ENCODE measurements at places on chromosomes 5 and 9.

GRCh38 chr5:149728303-149728702 lies 1.8 kb upstream of the PPARGC1B start:
- no peak for DNase-seq
- peaks cover 25% of the 10 kb centered on the region for H3K27me3 ChIP-seq
- H3K27ac ChIP-seq: no peak overlapping the region
- no peak overlapping the region for H3K4me3 ChIP-seq
- no peaks in the 10 kb centered on the region for H3K36me3 ChIP-seq
- peaks cover 8% of the 10 kb centered on the region for H3K4me1 ChIP-seq

DNA sequence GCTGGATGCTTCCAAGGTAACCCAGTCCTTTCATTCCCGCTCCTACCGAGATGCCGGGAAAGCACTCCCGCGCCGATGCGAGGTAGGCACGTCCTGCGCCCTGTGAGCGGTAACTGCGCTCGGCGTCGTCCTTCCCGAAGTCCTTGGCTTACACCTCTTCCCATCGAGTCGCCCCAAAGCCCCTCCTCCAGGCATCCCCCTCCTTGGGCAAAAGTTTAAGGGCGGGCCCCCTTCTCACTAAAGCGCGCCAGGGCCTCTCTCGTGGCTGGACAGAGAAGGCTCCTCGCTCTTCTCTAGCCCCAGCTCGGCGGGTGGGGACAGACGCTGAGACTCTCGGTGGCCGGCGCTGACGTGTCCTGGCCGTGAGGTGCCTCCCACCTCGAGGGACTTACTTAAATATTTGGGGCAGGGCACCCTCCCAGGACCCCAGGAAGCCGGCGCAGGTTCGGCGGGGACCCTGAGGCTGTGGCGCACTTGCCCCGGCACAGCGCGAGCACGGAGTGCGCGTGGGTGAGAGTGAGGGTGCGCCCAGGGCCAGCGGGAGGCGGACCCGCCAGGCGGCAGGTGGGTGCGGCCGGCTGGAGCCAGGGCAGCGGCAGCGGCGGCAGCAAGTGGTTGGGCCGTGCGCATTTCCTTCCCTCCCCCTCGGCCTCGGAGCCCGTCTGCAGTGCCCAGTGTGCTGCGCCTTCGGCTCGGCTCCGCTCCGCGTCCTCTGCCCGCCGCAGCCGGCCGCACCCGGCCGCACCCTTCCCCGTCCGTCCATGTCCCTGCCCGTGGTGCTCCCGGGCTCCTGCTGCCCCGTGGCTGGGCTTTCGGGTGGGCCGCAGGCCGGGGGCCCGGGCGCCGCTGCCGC lies at the start of gene ENTREP1:
TSS of gene ENTREP1 (plus strand) at position 667 of the 853 bp plus-strand sequence. CDS start at position 762, 95 bp downstream.
- DNase-seq: peak; percentile 85
- H3K4me3 ChIP-seq: peak within 1 kb of the TSS; percentile 82
- H3K4me1 ChIP-seq: peaks cover 10% of the 10 kb centered on the region

DNA sequence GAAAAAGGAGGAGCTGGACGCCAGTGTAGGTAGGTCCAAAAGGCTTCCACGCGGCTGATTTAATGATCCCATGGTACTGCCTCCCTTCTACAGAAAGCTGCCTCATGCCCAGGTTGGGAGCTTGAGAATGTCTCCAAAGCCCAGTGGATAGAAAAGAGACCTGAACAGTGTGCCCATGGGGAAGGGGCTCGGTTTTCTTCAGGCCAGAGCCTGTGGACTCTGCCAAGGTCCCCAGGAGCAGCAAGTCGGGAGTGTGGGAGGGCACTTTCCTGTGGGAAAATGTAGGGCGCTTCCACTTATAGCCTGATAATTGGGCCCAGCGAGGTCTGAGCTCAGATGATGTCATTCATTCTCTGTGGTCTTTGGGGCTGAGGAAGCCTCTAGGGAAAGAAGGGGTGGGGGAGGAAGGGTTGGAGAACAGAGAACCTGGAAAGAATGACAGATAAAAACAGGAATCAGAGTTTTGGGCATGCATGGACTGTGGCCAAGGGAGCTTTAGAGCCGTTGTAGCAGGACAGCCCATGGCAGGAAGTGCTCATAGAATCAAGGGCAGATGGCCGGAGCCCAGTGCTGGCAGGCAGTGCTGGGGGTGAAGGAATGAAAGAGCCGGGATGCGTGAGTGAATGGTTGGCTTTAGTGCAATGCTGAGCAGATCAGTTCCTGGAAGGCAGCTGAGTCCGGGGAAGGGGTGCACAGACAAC lies 42.5 kb upstream of the SH3PXD2B start:
- H3K27me3 ChIP-seq: no peaks in the 10 kb centered on the region
- no peak for DNase-seq
- no peak overlapping the region for H3K27ac ChIP-seq
- H3K4me1 ChIP-seq: no peaks in the 10 kb centered on the region
- H3K36me3 ChIP-seq: no peaks in the 10 kb centered on the region
- no peak overlapping the region for H3K4me3 ChIP-seq

DNA sequence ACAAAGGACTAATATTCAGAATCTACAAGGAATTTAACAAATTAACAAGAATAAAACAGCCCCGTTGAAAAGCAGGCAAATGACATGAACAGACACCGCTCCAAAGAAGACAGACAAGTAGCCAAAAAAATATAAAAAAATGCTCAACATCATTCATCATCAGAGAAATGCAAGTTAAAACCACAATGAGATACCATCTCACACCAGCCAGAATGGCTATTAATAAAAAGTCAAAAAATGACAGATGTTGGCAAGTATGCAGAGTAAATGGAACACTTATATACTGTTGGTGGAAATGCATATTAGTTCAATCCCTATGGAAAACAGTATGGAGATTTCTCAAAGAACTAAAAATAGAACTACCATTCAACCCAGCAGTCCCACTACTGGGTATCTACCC lies 302.7 kb upstream of the RGMB start:
- no peaks in the 10 kb centered on the region for H3K36me3 ChIP-seq
- H3K27me3 ChIP-seq: no peaks in the 10 kb centered on the region
- no peak overlapping the region for H3K27ac ChIP-seq
- H3K4me3 ChIP-seq: no peak overlapping the region
- DNase-seq: no peak
- H3K4me1 ChIP-seq: no peaks in the 10 kb centered on the region

GRCh38 chr5:34410411-34411139 lies 245.6 kb upstream of the RAI14 start:
- H3K4me1 ChIP-seq: peaks cover 30% of the 10 kb centered on the region
- peak; percentile 93 for DNase-seq

- peaks cover 6% of the 10 kb centered on the region for H3K4me1 ChIP-seq
- no peak overlapping the region for H3K4me3 ChIP-seq
These were observed 34.9 kb upstream of the FBN2 start for GRCh38 chr5:128572930-128573319.

GRCh38 chr5:158407824-158408195 lies 548.9 kb upstream of the CLINT1 start:
- H3K36me3 ChIP-seq: no peaks in the 10 kb centered on the region
- no peaks in the 10 kb centered on the region for H3K27me3 ChIP-seq
- no peak for DNase-seq

Data from GM23338 (cell line).